ENCODE measurements at places on chromosomes 2 and 18.

GRCh38 chr2:181454686-181455450 is 2.3 kb upstream of the ITGA4 start:
- DNase-seq, result no peak

DNA sequence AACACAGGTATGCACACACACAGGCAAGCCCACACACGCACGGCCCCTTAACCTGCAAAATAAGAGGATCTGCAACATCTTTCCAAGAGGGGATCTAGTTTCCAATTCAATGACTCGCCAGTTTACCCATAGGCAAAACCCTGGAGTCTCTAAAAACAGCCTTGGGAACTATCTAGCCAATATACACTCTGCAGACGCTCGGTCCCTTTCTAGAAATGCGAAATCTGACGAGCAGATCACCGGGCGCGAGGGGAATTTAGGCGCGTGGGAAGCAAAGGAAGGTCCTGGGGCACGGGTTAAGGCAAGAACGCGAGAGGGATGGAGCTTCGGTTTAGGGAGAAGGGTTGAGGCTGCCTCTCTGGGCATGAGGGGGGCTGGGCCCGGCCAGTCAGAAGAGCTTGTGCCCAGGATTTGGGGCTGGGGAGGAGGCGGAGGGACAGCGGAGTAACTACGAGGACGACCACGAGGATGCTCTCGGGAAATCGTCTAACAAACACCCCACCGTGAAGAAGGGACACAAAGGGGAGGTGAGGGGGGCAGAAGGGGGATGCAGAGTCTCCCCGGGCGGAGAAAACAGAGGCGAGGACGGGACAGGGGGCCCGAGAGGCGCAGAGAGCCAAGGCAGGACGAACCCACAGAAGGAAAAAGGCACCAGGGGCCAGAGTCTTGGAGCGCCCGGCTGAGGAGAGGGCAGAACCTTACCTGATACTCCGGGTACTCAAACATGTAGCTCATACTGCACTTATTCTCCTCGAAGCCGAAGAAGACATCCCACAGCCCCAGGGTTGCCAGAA is 542 bp downstream of the PGAP1 start:
- no peak for DNase-seq

DNA sequence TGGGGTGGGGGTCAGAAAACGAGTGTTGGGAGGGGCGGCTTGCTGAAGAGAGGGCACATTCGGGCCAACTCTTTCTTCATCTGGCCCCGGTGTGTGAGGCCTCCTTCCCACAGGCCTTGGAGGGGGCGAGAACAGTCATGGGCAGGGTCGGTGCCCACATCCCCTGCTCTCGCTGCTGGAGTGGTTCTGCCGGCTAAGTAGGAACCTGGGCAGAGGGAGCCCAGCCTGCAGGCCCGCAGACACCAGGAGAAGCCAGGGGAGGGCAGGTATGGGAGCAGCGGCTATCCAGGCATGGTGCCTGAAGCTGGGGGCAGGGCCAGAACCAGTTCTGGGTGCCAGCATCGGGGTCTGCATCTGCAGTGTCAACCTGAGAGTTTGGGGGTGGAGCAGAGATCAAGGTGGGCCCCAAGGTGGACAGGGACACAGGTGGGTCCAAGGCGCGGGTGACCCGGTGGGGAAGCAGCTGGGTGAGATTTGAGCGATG is 46.6 kb upstream of the HPCAL1 start:
- DNase-seq, result no peak

DNA sequence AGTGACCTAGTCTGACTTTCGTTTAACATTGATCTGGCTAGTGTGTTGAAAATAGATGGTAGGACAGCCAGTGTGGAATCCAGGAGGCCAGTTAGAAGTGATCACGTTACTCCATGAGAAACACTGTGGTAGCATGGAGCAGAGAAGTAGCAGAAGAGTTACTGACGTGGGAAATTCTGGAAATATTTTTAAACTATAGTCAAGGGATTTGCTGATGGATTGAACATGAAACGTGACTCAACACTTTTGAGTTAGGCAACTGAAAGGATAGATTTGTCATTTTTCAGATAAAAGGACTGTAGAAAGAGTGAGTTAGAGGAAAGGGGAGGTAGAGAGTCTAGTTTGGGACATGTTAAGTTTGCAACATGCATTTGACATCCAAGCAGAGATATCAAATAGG is 130.4 kb downstream of the IRS1 start:
- no peak for DNase-seq

DNA sequence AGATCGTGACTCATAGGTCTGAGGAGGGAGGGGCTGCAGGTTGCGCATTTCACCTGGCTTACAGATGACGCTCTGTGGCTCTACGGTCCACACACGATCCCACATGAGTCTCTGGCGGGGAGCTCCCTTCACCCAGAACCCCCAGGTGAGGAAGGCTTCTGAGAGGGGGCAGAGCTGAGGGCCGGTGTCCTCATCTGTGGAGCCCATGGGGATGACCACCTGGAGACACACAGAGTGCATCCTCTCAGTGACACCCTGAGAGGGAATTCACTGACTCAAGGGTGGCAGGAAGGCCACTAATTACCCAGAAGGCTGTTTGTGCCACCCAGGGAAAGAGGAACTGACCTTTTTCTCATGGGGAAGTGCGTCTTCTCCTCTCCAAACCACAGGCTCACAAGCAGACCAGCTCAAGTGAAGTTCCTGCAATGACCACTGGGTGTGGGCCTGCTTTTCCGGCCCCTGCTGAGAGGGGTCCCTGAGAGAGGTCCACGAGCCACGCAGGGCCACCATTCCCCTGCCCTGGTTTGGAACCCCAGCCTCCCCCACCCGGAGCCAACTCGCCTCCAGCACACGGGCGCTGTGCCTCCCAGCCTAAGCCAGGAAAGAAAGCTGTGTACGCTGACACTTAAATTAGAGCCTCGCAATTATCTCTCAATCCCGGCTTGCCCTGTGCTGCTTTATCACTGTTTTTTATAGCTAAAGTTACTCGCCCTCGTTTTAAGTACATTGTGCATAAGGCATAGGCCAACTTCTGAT is 114.1 kb downstream of the BCL11A start:
- no peak for DNase-seq

GRCh38 chr2:148027822-148028221 is 6.9 kb downstream of the MBD5 start:
- DNase-seq, result no peak

- no peak for DNase-seq
These were observed 178.1 kb upstream of the FSHR start for GRCh38 chr2:49332415-49332814.

DNA sequence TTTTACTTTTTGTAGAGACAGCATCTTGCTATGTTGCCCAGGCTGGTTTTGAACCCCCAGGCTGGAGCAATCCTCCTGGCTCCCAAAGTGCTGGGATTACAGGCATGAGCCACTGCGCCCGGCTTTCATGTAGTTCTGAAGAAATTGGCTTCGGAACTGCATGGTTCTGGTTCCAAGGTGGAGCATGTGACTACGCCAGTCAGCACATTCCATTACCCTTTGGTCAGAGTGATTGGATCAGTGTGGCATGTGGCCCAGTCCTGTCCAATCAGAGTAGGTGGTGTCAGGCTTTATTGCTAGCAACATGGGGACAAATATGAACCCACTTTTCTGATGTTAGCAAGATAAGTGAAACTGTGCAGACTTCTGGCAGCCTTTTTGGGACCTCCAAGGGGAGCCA is 16.3 kb upstream of the ATOH8 start:
- DNase-seq, result no peak

DNA sequence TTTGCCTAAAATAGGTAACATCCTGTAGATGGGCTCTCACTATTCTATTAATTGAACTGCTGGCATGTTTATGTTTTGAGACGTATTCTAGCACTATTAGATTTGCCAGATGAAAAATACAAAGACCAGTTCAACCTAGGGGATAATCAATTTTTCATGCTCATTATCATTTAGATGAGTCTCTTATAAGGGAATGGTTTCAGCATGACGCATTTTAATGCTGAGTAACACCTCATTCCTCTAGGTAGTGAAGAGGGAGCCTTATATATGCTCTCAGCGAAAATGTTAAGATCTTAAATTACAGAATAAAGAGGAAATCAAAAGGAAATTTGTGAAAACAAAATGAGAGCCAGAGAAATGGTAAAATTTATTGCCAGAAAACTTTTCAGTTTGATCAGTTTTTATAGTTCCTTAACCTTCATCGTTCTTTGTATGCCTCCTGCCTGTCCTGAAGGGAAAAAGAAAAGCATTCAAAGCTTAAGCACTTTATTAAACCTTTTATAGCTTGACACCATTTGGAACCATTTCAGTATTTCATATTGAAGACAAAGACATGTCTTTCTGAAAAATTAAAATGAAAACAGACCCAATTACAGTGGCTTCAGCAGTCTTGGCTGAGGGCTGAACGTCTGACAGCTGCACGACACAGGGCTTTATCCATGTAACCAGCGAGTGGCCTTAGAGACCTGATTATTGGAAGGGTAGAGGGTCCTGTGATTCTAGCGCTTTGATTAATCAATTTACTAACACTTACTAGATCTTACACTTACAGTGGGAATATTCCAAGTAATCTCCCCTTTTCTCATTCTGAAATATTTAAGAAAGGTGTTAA is 112.8 kb downstream of the ADCYAP1 start:
- DNase-seq, result no peak

DNA sequence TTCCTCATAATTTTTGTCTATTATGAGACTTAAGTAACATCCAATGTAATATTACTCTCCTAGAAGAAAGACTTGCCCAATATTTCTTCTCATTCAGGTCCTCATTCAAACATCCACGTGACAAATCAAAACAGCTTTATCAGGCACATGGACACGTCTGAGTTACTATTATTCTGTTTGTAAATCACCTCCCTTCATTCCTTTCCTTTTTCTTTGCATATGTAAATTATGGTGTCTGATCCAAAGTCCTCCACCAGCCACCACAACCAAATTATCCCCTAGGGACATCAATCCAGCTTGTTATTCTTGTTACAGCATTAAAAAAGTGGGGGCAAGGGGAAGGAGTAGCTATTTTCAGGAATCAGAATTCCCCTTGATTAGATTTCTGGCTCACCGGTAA is 7.1 kb downstream of the TMEM163 start:
- DNase-seq, result no peak

- DNase-seq, result no peak
These were observed 61.5 kb downstream of the TNFRSF11A start for GRCh38 chr18:62386601-62387000.

- DNase-seq, result no peak
These were observed 262.7 kb upstream of the THSD7B start for GRCh38 chr2:136502660-136503059.

GRCh38 chr2:9656270-9656766 is 25.5 kb upstream of the YWHAQ start:
- DNase-seq, result peak; percentile 42

DNA sequence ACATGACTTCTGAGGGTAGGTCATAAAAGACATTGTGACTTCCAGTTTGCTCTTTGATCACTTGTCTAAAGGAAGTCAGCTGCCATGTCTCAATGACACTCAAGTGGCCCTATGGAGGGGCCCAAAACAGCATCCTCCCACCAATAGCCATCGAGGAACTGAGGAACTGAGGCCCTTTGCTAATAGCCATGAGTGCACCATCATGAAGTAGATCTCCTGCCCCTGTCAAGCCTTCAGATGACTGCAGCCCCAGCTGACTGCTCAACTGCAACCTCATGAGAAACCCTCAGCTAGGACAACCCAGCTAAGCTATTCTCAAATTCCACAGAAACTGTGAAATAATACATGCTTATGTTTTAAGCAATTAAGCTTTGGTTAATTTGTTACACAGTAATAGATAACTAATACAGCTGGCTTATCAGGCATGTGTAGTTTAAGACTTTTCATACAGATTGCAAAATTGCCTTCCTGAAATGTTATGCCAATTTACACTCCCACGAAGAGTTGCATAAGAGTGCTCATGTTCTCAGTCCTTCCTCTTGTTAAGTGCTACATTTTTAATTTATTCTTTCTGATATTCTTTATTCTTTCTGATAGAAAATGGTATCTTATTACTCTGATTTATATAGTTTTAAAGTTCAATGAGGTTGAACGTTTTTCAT is 105.6 kb upstream of the NDUFV2 start:
- DNase-seq, result no peak

DNA sequence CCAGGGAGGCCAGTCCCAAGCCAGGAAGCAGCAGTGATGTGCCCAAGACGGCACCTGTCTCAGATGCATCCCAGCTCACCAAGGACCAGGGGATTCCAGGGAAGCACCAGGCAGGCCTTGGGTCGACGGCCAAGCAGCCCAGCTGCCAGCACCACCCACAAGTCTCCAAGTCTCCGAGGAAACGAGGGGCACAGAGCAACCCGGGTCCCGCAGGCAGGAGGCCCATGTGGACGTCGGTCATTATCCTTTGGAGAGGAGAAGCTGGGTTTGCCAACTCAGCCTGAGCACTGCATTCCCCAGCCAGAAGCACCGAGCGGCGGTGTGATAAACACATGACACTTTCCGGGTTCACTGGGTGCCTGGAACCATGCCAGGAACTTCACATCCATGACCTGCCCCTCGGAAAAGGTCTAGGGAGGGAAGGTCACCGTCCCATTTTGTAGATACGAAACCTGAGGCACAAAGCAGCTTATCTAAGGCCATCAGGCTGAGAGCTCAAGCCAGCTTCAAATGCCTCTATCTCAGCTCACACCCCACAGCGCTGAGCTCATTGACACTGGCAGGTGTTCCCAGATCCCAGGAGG is 104.5 kb downstream of the ZNF516 start:
- no peak for DNase-seq

GRCh38 chr2:25098056-25098455 is 56.2 kb downstream of the EFR3B start:
- DNase-seq, result no peak

DNA sequence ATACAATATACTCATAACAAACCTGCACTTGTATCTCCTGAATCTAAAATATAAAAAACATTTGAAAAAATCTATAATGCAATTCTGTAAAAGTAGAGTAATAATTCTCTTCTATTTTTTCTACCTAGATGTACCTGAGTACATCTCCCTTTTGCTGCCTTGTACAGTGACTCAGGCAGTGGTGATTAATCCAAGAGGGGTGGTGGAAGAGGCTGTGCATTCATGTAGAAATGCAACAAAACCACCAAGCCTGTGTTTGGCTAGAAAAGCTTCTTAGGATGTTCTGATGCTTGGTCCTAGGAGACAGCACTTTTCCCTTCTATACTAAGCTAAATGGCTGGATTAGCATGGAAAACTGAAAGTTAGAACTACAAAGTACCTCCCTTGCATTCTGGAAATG is 245.8 kb downstream of the DPP10 start:
- no peak for DNase-seq

DNA sequence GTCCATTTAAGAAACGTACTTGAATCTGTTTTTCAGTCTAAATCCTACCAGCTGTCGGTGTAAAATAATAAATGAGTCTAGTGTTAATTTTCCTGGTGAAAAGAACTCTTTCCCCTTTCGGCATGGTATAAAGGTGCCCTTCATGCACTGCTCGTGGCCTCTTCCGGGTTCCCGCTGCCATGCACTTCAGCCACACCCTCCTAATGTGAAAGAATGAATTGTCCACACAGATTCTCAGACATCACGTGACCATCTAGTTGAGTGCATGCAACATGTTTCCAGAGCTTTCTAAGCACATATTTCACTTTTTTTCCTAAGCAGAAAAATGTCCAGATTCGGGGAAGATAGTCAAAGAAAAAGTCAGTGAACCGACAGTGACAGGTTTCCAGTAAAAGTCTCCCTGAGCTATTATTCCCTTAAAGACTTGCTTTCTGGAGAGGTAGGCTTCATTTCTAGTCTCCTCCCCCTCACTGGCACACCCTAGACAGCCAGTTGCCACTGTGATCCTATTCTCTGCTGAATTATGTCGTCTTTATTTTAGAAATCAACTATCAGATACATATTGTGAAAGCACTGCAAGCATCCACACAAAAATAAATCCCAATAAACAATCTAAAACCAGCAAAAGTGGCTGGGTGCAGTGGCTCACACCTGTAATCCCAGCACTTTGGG is 65.9 kb upstream of the RPL31 start:
- no peak for DNase-seq

Measured in effector memory CD4-positive, alpha-beta T cell (primary cell).